ENCODE measurements at places on chromosomes 5 and 9.

DNA sequence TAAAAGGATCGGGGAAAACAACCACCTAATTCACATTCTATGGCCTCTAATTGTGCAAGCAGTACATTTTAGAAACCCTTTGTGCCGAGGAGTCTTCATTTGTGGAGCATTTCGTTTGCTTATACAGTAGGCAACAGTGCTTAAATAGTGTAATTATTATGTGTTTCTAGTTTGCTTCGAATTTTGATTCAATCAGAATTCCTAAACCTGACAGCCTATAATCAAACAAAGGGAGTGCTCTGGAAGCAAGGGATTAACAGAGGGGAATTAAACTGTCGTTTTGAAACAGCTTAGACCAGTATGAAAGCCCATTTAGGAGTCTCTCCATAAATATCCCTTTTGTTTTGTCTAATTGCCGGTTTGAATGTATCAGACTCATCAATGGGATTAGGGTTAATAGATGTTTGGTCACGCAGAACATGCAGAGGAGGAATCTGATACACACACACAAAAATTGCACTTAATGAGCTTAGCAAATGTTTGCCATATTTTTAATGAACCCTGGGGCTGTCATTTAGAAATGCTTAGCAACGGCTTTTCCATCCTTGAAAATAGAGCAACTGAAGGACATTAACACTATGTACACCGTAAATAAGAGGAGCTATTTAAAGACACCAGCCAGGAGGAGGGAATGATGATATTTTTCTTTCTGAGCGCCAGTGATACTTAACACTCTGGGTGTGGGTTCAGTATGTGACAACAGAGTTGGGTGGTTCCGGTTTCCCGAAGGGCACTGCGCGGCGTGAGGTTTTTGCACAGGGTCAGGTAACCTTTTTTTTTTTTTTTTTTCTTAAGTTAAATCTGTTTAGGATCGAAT lies 404.7 kb downstream of the TLE4 start:
- no peak for DNase-seq

GRCh38 chr5:96687812-96688453 lies 25.8 kb downstream of the CAST start:
- DNase-seq: no peak

DNA sequence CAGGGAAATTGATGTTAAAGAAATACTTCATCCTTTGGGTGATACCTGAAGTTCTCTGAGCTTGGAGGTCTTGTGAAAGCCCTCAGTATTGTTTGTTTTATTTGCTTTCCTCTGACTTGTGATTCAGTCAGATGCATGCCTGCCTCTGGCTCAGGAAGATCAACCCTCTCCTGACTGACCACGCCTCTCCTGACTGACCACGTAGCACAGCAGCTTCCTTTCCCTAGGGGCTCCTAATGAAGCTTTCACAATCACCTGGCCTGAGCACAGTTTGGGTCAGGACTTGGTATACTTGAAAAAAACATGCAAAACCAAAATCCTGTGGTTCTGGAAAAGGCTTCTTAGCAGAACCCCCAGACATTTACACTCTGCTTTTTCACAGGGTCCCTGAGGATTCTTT lies 3.8 kb downstream of the TGFBI start:
- no peak for DNase-seq

DNA sequence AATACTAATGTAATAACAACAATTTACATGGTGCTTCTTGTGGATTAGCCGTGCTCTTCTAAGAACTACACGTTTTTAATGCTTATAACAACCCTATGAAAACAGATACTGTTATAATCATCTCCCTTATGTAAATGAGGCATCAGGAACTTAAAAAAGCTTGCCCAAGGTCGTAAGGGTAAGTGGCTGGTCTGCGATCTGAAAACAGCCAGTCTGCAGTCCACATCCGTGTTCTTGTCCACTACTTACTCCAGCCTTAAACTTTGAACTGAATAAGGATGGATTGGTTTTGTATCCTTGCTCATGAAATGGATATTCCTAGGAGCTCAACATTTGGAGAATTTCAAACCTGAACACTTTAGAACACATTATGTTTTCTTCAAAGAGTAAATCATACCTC lies 26.7 kb downstream of the PAM start:
- DNase-seq: no peak

All from stimulated activated CD8-positive, alpha-beta memory T cell treated with anti-CD3 and anti-CD28 coated beads, Interleukin-15, amount 100 ng/mL, for 24 hours (primary cell).